Sciatic nerve (tissue), 2 donors: ENCODE measurements at places on chromosomes 1 and 21.

DNA sequence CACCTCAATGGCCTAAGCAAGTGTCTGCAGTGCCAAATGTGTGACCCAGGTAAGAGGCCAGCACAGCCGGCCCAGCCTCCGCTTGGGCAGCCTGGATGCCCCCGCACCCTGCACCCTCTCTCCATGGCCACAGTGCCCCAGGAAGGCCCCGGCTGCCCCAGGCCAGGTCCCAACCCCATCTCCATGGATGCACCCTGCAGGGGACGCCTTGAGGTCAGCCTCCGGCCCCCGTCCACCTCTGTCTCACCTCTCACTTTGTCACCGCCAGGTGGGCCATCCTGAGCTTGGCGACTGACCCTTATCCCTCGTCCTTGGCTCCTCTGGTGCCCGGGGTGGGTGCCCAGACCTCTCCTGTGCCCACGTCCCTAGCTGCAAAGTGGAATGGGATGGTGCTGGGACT lies 2.2 kb downstream of the TNFRSF14 start:
- DNase-seq = no peak

- DNase-seq = peak; percentile 100
Observed at GRCh38 chr1:45303520-45304310, 23.0 kb upstream of the HPDL start.

DNA sequence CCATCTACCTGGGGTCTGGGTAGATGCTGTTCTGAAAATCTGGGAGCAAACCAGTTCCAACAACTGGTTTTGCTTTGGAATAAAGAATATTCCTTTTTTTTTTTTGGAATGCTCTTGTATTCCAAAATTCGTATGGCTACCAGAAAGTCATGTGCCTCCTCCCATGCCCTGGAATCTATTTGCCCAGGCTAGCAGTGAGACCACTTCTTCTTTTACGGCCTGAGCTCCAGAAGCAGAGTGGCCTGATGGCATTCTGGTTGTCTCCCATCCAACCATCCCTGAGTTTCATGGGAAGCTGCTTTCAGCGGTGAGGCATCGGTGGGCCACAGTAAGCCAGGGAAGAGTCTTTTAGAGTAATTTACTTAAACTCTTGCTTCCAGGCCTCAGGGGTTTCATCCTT lies 113.4 kb upstream of the RAB4A start:
- no peak for DNase-seq

DNA sequence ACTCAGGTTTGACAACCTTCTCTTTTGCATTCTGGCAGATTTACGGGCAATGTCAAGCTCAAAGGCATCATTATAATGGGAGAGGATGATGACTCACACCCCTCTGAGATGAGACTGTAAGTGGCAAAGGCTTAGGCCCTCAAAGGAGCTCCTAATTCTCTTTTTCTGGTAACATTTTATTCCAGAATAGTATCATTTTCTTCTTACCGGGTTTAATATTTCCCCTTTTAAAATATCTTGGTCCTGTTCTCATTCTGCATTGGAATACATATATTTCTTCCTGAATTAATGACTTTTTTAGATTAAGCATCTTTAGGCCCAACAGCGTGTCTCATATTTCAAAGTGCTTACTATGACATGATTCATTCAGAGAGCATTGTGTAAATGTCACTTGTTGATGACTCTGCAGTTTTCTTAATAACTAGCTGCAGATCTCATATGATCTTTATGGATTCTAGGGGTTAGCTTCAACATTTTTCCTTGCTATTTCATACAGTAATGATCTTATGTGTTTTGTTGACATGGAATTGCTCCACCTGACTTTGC lies 1.7 kb downstream of the PITHD1 start:
- DNase-seq = no peak

DNA sequence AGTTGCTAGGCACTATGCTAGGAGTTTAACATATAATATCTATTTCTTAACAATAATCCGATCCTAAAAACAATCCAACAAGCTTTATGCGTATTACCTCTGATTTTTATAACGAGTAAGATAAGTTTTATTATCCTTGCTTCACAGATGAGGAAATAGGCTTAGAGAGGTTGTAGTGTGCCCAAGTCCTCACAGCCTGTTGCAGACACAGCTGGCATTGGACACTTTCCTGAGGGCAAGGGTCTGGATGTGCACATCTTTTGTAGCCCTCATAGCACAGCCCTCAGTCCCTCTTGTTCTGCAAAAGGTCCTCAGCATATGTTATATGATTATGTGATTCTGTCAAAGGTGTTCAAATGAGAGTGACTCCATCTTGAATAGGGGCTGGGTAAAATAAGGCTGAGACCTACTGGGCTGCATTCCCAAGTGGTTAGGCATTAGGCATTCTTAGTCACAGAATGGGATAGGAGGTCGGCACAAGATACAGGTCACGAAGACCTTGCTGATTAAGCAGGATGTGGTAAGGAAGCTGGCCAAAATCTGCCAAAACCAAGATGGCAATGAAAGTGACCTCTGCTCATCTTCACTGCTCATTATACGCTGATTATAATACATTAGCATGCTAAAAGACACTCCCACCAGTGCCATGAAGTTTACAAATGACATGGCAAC lies 75.7 kb upstream of the F3 start:
- DNase-seq = no peak

DNA sequence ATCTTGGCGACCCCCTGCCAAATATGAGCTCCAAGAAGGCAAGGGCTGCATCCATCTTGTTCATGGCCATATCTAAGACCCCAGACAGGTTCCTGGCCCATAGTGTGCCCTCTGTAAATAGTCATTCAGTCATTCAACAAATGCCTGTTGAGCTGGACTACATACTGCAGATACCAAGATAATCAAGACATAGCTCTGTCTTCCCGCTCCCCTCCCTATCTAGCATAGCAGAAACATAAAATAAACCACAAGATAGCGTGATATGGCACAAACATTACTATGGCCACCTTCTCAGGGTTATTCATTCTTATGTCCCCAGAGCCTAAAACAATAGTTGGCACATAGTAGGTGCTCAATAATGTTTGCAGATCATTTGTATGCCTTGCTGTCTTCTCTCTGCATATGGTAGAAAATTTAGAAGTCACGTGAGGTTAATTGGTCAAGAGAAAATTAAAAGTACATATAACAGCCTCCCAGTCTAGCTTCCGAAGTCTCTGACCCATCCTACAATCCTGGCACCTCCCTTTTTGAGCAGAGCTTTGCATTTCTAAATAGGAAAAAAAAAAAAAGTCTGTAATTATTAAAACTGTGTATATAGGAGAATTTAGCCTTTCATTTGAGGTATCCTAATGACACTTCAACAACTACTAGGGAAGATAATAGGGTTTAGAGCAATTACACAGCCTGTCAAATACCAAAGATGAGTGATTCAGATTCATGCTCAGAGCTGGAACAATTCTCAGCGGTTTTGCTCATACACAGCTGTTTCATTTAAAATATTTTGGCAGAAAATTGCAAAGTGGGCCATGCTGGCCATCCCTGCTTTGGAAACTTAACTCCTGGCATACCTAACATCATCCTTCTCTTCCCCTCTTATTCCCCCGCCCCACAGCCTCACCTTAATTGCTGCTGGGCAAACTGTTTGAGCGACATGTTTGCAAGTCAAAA lies 219.0 kb downstream of the KAZN start:
- DNase-seq = no peak

GRCh38 chr1:42737257-42737656 lies 2.8 kb downstream of the CLDN19 start:
- no peak for DNase-seq

GRCh38 chr21:39036581-39036980 lies 146.7 kb downstream of the PSMG1 start:
- no peak for DNase-seq

GRCh38 chr1:89022167-89022959 lies at the start of gene GBP3:
Gene GBP3, minus strand, starts transcription at chr1:89022866. Its CDS starts 2,145 bp downstream, at chr1:89020721.
- no peak for DNase-seq

- no peak for DNase-seq
Observed at GRCh38 chr1:182192215-182192614, 130.7 kb upstream of the ZNF648 start.

DNA sequence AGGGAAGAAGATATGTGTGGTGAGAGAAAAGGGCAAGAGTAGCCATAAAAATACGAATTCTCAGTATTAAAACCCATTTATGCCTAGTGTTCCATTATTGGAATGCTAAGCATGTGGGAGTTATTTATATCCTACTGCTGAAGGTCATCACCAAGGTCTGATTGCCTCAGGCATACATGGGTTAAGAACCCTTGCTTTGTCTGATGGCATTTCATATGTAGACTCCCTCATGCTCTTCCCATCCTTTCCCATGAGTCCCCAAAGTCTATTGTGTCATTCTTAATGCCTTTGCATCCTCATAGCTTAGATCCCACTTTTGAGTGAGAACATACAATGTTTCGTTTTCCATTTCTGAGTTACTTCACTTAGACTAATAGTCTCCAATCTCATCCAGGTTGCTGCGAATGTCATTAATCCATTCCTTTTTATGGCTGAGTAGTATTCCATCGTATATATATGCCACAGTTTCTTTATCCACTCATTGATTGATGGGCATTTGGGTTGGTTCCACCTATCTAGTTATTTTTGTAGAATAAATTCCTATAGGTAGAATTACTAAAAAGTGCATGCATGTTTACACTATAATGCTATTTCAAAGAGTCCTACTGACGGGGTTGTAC lies 172.5 kb downstream of the DYRK1A start:
- DNase-seq = no peak

DNA sequence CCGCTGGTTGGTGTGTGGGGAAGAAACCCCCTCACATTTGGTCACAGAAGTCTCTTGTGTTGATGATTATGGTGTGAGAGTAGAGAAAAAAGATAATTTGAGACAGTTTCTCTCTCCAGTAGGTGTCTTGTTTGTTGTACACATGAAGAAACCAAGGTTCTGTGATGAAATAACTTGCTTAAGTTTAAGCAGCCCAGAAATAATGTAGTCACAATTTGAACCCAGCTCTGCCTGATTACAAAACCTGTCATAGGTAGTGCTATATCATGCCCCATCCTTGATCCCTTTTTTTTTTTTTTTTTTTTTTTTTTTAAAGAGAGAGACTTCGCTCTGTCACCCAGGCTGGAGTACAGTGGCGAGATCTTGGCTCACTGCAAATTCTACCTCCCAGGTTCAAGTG lies 4.9 kb downstream of the MFN2 start:
- DNase-seq = no peak
